ENCODE measurements at places on chromosomes 7 and 10. TPM values are rescaled to one million over a fixed set of nuclear protein-coding genes. Genes with fewer than 3 reads are reported as not detected.
A peak's percentile ranks its signal among the peaks of the same experiment; 100 is the strongest.

DNA sequence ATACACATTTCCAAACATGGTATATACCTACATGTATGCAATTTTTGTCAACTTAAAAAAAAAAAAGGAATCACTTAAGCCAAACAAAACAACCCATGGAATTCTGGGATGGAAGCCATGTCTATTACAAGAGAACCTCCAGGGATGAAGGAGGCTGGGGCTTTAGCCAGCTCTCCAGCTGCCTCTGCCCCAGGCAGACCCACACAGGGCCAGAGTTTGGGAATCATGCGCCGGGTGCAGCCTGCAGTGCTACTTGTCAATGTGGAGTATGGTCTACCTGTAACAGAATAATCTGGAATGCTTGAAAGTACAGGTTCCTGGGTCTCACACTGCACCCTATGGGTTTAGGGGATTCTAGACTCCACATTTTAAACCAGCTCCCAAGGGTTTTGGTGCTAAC lies 10.8 kb downstream of the ATP6V0E2 start:
- DNase-seq = peak; percentile 83

GRCh38 chr10:16965344-16965616 lies 148.1 kb upstream of the RSU1 start:
- no peak for DNase-seq

GRCh38 chr7:12540850-12541249 lies 29.7 kb upstream of the SCIN start:
- DNase-seq = no peak

DNA sequence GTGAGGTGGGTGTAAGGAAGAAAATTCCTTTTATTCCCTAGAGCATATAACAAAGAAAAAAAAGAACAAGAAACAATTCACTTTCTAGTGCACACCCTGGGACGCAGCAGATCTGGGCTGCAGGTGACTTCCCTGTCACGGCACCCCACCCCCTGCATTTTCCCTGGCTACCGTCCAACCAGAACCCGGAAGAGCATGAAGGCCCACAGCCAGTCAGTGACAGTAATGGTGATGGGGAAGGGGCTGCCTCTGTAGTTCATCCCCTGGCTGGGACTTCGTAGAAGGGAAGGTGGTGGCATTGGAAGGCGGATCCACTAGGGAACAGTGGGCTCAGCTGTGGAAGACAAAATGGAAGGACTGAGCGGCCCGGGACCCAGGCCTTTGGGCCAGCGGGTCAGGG lies 236.7 kb downstream of the BUB3 start:
- DNase-seq = no peak

DNA sequence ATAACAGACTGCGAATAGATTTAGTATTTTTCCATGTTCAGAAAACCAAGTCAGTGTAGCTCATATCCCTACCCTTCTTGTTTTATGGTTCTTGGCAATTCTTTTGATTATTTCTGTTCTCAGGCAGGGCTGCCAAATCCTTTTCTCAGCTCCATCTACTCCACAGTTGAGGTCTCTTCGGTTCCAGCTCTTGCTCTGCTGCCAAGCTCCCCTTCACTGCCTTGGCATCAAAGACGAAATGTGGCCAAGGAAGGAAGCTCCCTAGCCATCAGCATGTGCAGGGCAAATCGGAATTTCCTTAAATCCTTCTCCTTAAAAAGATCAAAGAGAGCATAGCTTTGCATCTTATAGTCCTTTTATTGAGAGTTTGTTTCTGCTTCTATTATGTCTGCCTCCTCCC lies 116.4 kb upstream of the NOBOX start:
- no peak for DNase-seq

The HTR7 gene
- 0.16 TPM for total RNA-seq

GRCh38 chr7:107318523-107319160 lies 149.8 kb downstream of the HBP1 start:
- no peak for DNase-seq

- DNase-seq = no peak
Observed at GRCh38 chr7:94344826-94345225, 49.9 kb upstream of the COL1A2 start.

The CYP26C1 gene
- 0.05 TPM for total RNA-seq

DNA sequence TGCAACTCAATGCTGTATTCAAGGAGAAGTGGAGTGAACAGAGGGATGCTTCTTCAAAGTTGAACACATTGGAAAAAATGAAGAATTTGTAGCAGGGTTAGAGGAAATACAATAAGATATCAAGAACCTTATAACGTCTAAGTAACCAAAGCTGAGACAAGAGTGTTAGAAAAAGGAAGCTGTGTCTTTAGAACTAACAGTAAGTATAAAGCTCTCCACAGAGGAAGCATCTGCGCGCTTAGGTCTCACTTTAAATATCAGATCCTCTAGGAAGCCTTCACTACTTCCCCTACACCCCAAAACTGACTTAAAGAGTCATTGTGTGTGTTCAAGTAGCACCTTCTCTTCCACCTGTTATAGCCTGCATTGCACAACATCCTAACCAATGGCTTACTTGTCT lies 43.0 kb downstream of the CH25H start:
- DNase-seq = no peak

DNA sequence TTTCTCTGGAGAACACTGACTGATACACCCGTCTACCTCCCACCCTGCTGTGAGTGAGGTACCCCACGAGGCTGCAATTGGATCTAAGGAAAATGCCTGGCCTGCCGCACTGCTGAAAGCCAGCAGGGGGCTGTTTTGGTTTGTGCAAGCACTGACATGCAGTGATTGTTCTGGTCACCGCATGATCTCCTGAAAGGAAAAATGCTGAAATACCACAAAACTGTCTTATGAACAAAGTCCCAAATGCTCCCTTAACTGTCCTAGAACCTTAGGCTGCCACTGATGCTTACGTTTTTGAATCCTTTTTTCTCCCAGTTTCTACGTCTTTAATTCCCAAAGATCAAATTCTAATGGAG lies 132.7 kb downstream of the JCAD start:
- DNase-seq = peak; percentile 40

DNA sequence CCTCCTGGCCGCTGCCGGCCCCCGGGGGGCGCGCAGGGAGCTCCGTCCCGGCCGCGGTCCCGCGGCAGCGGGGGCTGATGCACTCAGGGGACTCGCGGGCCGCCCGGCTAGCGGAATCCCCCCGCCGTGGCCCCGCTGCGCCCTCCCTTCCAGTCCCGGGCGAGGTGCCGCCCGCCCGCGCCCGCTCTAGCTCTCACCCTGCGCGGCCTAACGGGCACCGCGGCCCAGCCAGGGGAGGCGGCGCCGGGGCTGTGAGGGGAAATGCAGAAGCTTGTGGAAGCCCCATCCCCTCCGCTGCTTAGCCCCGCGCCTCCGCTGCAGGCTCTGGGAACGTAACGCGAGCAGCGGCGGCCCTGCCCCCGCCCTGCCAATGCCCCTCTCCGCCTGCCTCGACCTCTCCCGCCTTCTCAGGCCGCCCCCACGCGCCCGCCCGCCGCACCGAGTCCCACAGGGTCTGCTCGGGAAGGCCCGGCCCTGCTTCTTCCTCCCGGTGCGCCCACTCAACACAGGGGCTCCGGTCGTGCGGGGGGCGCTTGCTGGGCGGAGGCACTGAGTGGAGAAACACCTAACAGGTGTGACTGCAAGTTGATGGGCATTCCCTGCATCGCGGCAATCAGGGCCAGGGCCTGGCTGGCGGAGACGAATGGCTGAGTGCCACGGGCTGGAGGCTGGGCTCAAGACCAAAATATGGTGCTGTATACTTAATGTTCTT lies 384 bp upstream of the TMEM229A start:
- DNase-seq = peak; percentile 54

- peak; percentile 36 for DNase-seq
Observed at GRCh38 chr7:266851-267840, 22.8 kb upstream of the FOXL3 start.

GRCh38 chr7:149205690-149206381 lies 10.5 kb downstream of the ZNF282 start:
- DNase-seq = no peak

DNA sequence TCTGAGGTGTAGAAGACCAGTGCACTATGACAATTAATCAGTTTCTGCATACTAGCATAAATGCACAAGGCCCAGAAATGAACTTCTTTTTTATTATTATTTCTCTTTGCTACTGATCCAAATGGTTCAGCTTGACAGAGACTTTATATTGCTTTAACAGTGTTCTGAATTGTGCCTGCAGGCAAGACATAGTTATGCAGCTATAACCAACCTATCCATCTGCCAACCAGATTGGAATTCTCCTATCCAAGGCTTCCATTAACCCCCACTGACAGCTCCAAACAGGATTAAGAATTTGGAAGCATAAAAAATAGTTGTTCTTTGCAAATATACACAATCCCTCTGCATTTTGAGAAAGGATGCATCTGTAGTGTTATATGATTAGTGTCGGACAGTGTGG lies 98.2 kb downstream of the BTRC start:
- no peak for DNase-seq

The SYCE1 gene
- 0.08 TPM for total RNA-seq

The MET gene
- total RNA-seq = 14.3 TPM

The FLNC gene
- total RNA-seq = 601 TPM

- no peak for DNase-seq
Observed at GRCh38 chr7:11343818-11344413, 370.2 kb downstream of the PHF14 start.

DNA sequence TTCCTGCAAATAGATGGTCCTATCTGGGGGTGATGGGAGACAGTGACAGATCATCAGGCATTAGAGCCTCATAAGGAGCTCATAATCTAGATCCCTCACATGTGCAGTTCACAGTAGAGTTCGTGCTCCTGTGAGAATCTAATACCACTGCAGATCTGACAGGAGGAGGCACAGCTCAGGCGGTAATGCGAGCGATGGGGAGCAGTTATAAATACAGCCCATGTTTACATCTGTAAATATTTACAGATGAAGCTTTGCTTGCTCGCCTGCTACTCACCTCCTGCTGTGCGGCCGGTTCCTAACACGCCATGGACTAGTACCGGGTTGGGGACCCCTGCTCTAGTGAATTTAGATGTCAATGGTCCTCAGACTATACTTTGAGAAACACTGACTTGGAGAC lies 17.0 kb upstream of the CDCA7L start:
- DNase-seq = no peak

The CARD11 gene
- 0.22 TPM for total RNA-seq

DNA sequence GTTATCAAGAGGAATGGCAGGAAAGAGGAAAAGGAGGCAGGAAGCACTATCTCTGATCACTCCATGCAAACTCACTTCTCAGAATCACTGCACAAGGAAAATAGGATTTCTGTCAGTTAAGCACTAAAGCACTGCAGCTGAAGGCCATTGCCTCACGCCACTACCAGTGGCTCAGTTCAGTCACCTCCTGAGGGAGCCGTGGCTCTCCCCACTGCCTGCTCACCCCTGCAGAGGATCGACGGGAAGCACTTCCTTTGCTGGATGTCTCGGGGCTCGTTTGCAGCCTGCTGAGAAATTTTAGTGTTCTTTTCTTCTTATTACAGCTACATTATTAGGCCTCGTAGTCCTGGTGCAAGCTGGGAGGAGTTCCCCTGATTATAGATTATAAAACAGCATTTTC lies 90.1 kb upstream of the ADCY1 start:
- no peak for DNase-seq

The AKR1C4 gene
- total RNA-seq = not detected

Measured in Right ventricle myocardium superior (tissue), 1 donor.